ENCODE measurements at places on chromosomes 11 and 22.

GRCh38 chr11:109604481-109605400, 182.8 kb downstream of the C11orf87 start:
- no peak for DNase-seq

DNA sequence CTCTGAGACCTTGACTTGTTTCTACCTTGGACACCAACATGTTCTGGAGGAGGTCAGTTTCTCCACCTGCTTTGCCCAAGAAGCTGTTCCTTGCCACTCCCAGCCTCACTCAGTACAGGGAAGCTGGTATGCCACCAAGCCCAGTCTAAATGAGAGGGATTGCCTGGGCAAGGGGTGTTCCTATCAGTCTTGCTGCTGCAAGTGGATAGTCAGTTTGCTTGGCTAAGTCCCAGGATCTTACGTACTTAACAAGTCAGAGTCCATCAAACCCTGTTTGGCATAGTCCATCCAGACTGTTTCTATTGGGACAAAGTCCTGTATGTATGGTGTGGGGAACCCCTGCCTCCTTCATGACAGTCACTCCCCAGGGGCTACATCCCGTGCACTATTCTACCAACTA, 66.6 kb downstream of the RPL27A start:
- DNase-seq, result no peak

GRCh38 chr11:83127310-83127637, 29.7 kb upstream of the PCF11 start:
- DNase-seq, result no peak

DNA sequence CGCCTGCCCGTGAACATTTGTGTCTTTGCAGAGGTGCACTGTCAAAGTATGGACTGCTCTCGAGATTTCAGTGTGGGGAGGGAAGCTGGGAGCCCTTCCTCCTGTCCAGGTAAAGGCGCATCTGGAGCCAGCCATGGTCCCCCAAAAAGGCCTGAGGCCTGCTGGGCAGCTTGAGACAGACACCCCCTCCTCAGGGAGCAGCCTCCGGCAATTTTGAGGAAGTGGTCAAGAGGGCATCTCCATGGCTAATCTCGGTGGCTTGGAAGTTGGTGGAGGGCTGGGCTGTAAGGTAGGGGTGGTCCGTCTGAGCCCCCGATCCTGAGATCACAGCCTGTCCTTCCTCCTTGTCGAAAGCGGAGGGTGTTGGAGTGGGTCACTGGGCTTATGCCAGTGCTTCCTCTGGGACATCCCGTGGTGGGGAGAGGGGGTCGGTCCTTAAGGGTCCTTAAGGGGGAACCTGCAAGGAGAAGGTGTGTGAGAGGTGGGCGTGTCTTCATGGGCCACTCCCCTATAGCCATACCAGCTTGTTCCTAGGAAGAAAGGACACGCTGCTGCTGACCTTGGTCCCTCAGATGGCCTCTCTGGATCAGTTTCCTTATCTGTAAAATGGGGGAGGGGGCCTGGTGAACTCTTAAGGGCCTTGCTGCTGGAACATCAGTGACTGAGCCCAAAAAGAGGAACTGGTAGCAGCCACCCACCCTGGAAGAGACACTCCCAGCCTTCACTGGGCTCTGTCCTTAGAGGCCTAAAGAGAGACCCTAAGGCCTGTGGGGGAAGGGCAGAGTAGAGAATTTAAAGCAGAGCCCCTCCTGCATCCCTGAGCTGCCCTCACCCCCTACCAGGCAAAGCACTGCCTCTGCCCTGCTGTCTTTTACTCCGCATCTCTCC, 2.6 kb downstream of the KCNC1 start:
- DNase-seq, result no peak

DNA sequence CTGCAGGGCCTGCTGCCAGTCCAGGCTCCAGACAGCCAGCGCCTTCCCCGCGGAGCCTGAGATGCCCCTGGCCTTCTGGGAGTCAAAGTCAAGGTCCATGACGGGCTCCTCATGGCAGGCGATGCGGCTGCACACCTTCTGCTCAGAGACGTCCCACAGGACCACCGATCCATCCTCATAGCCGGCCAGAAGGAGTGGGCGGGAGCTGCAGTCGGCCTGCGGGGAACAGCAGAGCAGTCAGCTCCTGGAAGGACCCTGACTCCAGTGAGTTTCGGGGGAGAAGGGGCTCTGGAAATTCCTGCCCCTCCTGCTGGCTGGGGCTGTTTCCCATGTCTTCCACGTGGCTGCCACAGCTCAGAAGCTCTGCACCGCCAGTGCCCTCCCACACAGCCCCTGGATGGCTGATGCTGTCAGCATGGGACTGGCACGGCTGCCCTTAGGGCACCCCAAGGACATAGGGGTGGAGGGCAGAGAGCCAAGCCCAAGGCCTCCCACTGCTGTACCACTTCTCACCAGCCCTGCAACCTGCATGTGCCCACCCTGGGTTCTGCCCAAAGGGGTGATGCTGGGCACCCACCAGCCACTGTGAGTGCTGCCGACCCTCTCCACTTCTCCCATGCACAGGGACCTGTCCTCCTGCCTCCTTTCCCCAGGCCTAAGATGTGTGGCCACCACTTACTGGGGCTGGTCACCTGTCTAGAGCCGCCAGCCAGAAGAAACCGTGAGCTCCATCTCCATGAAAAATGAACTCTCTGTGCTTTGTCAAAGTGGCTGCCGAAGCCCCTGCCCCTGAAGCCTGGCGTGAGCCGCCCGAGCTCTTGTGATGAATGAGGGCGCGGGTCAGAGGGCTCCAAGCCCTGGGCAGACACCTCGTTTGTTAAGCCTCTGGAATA, 41.7 kb downstream of the TBX1 start:
- DNase-seq, result no peak

GRCh38 chr11:109864834-109865547, 228.2 kb upstream of the ZC3H12C start:
- DNase-seq, result no peak

DNA sequence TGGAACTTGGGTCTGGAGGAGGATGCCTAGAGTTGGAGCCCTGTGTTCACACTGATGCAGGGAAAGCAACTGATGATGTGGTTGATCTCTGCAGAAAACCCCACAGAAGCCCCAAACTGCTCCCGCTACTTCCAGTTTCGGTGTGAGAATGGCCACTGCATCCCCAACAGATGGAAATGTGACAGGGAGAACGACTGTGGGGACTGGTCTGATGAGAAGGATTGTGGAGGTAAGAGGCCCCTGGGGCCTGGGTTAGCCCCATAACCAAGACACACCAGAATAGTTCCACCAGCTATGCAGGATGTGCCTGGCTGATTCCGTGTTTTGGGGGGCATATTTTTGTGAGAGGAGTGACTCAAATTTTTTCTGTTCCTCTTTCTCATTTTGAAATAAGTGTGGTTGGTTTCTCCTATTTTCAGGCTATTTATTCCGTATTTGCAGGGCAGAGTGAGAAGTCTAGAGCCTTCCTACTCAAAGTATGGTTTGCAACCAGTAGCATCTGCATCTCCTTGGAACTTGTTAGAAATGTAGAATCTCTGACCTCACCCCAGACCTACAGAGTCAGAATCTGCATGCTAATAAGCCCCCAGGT, 137.3 kb upstream of the SORL1-AS1 start:
- no peak for DNase-seq

DNA sequence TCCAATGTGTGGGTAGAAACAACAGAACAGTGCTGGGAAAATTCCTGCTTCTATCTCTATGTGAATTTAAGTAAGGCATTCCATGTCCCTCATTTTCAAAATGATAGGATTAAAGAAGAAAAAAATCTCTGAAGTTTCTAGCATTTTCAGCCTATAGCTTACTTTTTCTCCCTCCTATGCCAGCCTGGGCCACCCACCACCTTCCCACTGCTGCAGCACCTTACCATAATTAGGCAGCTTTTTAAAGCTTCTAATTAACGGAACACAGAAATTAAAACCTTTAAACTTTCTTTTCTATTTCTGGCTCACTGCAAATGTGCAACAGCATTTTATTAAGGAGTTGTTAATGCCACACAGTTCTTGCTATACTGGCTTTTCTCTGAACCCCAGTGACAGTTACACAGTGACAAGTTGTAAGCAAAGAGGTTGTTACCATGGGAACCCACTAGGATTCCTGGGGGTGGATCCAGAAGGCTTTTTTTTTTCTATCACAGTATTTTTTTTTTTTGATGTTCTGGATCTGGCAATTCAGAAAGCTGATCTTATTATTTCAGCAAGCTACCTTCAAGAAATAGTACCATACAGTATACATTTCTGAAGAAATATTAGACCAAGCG, 20.2 kb downstream of the CELF1 start:
- no peak for DNase-seq

DNA sequence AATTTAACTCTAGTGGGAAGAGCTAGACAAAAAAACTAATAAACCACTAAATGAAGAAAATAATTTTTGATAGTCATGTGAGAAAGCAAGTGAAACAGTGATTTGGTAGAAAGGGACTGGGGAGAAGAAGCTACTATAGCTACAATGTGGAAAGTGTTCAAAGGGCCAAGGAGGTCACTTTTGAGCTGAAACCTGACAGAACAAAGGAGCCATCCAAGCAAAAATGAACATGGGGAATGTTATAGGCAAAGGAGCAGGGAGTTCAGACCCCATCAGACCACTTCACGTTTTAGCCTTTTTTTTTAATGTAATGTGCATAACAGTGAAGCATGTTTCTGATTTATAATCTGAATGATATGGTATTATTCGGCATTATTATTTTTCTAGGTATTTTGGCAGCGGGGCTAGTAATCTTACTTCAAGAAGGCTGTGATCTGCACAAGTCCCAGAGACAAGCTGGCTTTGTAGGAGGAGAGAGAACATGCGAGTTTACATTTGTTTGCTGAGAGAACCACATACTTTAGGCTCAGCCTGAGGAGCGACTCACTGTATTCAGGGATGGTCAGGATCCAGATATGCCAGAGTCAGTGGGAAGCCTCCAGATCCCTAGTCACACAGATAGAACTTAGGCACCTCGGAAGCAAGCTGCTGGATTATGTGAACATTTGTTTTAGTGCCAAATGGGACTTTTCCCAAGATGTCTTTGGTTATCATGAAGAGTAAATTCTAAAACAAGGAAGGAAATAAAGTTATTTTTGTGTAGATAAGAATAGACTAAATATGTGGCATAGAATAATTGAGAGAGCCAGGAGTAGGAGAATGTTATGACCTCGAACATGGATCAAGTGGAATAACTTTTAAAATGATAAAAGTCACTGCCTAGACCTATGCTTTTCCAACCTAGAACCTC, 118.6 kb downstream of the TRIM44 start:
- DNase-seq, result no peak

- no peak for DNase-seq
Observed at GRCh38 chr11:134514354-134514951, 102.4 kb upstream of the B3GAT1 start.

- no peak for DNase-seq
Observed at GRCh38 chr22:38674888-38675287, 6.9 kb upstream of the TOMM22 start.

GRCh38 chr22:35894464-35894878, 134.2 kb downstream of the RBFOX2 start:
- DNase-seq, result no peak

GRCh38 chr11:4095509-4096230, 1.1 kb downstream of the RRM1 start:
- no peak for DNase-seq

DNA sequence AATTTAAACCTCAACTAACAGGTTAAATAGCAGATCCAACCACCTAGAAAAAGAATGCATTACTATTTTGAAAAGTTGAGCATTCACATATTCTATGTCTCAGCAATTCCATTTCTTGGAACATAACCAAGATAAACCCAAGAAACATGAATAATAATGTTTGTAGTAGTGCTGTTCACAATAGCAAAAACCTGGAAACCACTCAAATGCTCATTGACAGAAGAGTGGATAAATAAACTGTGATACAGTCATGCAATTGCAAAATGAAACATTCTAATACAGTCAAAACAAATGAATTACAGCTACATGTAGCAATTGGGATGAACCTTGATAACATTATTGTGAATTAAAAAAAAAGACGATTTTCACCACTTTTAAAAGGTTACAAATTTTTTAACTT, 162.8 kb upstream of the TMEM45B start:
- DNase-seq, result no peak

GRCh38 chr11:2306877-2307500, 5.2 kb downstream of the TSPAN32 start:
- no peak for DNase-seq

GRCh38 chr22:36136988-36137387, 23.6 kb downstream of the APOL3 start:
- DNase-seq, result no peak

DNA sequence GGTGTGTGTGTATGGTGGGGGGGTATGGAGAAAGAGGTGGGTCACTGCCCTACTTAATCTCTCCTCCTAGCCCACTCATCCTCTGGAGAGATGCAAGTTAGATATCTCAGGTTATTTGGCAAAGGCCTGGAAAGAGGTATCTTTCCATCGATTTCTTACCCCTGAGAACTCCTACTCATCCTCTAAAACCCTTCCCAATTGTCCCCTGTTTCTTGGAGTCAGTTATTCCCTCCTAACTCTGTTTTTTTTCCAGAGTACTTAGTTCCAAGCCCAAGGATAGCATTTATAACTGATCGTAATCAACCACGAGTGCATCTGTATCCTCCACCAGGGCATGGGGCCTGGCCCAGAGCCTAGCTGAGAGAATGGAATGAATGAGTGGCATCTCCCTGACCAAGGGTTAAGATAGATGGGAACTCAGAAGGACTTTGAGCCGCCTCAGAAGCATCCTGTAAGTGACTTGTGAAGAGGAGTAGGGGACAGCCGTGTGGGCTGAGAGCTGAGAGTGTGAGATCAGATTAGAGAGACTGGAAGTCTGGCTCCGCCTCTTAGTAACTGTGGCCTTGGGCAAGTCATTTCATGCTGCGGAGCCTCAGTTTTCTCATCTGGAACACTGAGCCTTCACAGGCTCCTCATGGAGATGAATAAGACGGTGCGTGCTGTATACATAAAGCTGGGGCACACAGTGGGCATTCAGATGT, 16.2 kb downstream of the CD6 start:
- DNase-seq, result no peak

DNA sequence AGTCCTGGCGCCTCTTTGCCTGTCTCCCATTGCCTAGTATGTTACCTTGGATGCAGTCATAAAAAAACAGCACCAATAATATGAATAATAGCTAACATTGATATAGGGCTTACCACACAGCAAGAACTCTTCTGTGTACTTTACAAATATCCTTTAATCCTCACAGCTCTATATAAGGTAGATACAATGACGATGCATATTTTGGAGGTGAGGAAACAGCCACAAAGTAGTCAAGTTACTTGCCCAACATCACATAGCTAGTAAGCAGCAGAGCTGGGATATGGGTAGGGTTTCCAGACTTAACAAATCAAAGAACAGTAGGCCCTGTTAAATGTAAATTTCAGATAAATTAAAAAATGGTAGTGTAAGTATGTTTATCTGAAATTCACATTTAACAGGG, 128.8 kb downstream of the ST3GAL4 start:
- DNase-seq, result no peak

DNA sequence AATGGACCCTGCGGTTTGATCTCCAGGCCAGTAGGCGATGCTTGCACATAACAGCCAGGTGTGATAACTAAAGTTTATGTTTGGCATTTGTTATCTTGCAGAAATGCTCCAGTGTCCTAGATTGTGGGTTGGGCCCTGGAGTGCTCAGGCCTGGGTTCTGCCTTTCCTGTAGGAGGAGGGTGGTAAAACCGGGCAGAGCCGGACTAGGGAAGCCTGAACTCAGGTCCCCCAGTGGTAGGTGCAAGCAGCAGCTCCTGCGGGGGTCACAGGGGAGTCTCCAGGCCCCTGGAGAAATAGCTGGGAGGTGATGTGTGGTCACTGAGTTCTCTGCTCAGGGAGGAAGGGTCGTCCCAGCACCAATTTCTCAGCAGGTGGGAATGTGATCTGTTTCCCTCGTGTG, 538.3 kb upstream of the ANO3 start:
- DNase-seq, result no peak

Measured in iPS DF 19.7 (cell line).